Stimulated activated CD8-positive, alpha-beta memory T cell treated with anti-CD3 and anti-CD28 coated beads, Interleukin-7, amount 100 ng/mL, for 24 hours (primary cell): ENCODE measurements at places on chromosomes 12 and 14.

DNA sequence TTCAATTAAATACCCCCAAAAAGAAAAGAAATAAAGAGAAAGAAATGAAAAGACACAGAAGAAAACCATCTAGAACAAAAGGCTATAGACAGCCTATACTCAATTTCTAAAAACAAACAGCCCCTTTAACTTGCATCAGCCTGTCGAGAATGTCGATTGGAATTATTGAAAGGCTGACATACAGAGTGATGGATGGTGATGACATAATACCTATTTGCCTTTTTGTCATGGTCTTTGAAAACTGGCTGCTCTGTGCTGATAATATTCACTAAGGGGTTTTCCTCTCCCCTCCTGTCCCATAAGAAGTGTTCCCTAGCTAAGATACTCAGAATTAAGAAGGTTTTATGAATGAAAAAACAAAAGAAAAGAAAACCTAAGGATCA is 393.7 kb downstream of the SOX5 start:
- DNase-seq, result no peak

DNA sequence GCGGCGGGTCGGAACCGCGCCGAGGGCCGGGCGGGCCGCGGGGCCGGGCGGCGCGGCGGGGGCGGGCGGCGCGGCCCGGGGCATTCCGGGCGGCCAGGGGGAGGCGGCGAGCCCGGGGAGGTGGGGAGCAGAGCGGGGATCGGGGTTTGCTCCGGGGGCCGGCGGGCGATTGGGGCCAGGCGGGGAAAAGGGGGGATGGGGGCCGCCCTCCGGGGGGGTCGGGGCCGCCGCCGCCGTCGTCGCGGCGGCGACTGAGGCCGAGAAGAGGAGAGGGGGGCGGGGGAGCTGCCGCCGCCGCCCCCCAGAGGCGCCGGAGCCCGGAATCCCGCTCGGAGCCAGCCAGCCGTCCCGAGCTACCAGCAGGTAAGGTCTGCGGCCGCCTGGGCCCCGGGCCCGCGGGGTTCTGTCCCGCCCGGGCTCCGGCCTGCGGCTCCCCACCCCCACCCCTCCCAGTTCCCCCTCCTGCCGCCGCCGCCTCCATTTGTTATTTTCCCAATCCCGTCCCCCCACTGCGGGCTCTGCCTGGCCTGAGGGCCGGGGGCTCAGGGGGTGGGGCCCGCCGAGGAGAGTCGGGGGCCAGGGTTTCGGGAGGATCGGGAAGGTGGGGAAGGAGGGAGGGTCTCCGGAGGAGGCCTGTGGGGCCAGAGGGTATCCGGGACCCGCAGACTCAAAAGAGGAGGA is 403 bp downstream of the ATN1 start:
- DNase-seq, result no peak

DNA sequence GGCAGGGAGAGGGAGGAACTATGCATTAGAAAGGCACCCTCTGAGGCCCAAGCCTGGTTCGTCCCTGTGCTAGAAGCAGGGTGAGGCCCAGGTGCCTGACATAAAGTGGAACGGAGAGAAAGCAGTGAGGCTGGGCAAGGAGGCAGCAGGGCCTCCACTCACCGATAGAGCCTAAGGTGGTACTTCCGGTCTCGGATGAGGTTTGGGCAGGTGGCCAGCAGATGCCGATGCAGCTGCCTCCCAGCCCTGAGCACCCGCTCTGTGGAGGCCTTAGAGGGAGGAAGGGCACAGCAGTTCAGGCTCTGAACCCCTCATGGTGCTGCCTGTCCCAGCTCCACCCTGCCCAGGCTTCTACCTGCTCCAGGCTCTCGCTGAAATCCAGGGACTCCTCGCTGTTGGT is 7.1 kb downstream of the RAPGEF3 start:
- DNase-seq, result no peak

GRCh38 chr14:90698379-90698869 is 117.8 kb downstream of the TTC7B start:
- no peak for DNase-seq

DNA sequence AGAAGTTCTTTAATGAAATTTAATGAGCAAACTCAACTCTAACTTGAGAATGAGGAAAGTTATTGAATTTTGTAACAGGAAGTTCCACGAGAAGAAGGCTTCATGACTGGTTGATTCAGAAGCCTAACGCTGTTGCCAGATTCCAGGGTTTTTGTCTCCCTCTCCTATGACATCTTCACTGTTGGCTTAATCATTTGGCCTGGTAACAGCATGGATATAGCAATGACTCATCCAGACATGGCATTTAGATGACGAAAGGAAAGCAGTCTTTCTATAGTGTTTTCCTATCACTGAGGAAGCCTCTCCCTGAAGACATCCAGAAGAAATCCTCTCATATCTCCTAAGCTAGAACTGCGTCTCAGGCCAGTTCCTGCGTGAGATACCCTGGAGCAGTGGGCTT is 9.4 kb upstream of the KCNA1 start:
- no peak for DNase-seq

DNA sequence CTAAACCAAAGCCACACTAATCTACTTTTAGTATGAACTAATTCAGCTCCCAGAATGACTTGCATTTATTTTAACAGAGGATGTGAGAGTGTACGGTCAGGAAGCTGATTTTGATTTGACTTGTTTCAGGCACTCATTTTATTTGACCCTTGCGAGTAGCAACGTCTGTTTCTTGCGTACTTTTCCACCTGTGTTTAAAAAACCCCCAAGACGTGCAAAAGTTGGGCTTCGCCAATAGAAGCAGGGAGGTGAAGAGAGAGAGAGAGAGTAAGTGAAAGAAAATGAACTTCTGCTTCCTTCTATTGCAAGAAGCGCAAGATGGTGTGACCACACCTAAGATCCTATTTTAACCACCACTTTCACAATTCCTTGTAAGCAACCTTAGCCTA is 6.7 kb upstream of the SLC15A4 start:
- no peak for DNase-seq

- no peak for DNase-seq
Measured at GRCh38 chr14:96421236-96421635, 29.3 kb downstream of the AK7 start.

GRCh38 chr14:54211551-54212308 is 185.1 kb upstream of the CDKN3 start:
- DNase-seq, result no peak

- no peak for DNase-seq
Measured at GRCh38 chr12:106445959-106446358, 88.4 kb downstream of the POLR3B start.

DNA sequence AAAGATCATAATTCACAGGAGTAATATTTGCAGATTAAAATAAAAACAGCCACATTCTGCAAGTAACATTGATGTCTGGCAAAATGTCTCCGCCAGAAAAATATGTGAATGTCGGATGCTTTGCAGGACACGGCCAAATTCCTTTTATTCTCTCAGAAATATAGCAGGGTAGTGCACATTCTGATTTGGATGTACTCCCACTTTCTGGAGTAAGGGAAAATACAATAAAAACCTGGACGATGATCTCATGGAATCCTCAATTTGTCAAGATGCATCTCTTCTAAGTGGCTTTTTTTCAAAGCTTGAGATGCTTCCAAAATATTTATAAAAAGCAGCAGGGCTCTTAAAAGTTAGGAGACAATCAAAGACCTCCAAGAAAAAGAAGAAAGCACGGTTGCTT is 133.3 kb downstream of the TBX5 start:
- DNase-seq, result no peak

DNA sequence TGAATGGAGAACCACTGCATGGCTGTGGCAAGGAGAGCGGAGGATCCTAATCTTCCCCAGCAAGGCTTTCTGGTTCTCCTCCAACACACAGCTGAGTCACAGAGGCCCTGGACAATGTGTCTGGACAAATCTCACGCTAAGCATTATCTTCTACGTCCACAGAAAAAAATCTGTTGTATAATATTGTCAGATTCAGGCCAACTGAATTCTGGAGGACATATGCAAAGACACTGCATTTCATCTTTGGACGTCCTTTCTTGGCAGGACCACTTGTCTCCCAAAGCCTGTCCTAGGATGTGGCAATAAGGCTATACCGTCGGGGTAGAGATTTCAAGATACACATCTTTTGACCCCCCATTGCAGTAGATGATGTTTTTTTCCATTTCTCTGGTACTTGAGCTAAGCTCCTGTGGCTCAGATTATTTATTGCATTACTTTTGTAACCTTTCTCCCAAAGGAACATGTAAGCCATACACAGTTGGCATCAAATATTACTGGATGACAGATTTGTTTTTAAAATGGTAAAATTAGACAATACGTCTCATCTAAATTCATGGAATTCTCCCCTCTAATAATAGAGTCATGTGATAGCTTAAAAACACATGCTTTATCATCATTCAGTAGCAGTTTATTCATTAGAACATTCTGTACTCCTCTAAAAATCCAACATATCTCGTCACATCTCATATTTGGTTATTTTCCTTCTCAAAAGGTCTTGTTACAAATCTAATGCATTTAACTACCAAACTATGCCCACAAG is 19.4 kb downstream of the LMO3 start:
- no peak for DNase-seq

GRCh38 chr12:6941267-6941666 is 2.3 kb upstream of the RNU7-1 start:
- DNase-seq, result no peak

DNA sequence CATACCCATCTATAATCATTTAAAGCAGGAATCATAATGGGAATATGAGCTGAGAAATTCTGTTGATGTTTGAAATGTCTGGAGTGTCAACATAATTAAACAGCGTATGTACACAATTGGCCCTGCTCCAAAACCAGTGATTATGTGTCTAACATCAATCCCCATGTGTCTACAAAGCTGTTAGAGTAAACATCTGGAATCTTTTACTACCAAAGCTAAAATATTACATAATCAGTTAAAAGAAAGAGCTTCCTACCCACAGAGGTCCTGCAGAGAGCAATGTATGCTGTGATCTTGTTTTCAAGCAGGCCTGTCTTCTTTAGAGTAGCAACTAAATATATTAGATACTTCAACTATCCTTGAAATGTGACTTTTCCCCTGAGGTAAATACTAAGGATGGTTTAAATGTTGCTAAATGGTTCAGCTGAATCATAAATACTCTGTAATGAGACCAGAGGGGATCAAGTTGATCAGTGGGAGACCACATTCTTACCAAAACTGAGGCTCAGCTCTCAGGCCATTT is 74.3 kb downstream of the RASSF8 start:
- DNase-seq, result no peak

- no peak for DNase-seq
Measured at GRCh38 chr12:113097716-113098440, 37.7 kb downstream of the RASAL1 start.

DNA sequence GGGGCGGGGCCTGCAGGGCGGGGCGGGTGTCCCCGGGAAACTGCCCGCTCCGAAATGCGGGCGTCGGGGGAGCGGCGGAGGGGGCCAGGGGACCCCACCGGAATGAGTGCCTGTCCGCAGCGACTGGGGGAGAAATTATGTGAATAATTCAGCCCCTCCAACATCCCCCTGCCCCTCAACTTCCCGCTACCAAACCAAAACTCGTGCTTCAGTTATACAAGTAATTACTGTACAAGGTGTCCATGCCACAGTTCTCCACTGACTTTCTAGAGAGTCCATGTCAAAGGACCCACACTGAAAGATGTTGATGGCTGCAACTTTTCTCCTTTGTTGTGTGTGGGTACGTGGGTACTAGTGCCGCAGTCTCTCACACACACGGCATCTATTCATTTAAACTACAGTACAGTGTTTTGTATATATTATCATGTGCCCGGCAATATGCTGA is 414 bp upstream of the CDK17 start:
- no peak for DNase-seq

- no peak for DNase-seq
Measured at GRCh38 chr14:75667099-75667765, 6.2 kb downstream of the TTLL5 start.

- no peak for DNase-seq
Measured at GRCh38 chr12:84920331-84920730, 7.7 kb upstream of the SLC6A15 start.

GRCh38 chr14:20714593-20715250 is 26.2 kb downstream of the ANG start:
- no peak for DNase-seq

GRCh38 chr14:104286086-104286485 is 147.7 kb downstream of the KIF26A start:
- no peak for DNase-seq

DNA sequence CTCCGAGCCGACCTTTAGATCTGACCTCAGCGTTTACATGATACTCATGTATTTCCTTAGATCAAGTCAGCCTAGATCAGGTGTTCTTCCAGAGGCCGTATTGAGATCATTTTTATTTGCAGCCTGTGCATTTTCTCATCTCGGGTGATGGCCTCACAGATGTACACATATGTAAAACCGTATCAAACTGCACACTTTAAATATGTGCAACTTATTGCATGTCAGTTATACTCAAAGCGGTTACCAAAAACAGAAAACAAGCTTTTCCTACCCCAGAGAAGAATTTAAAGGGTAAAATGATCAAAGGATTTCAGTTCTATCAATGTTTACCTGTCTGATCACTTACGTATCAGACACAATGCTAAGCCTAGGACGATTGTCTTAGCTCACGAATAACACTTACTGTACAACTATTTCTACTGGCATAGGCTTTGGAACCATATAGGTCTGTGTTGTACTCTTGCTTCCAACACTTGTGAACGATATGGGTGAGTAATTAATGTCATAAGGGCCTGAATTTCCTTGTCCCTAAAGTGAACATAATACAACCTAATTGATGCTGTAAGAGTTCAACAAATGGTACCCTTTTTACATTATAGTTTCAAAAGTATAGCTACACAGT is 628 bp upstream of the LLPH start:
- no peak for DNase-seq

DNA sequence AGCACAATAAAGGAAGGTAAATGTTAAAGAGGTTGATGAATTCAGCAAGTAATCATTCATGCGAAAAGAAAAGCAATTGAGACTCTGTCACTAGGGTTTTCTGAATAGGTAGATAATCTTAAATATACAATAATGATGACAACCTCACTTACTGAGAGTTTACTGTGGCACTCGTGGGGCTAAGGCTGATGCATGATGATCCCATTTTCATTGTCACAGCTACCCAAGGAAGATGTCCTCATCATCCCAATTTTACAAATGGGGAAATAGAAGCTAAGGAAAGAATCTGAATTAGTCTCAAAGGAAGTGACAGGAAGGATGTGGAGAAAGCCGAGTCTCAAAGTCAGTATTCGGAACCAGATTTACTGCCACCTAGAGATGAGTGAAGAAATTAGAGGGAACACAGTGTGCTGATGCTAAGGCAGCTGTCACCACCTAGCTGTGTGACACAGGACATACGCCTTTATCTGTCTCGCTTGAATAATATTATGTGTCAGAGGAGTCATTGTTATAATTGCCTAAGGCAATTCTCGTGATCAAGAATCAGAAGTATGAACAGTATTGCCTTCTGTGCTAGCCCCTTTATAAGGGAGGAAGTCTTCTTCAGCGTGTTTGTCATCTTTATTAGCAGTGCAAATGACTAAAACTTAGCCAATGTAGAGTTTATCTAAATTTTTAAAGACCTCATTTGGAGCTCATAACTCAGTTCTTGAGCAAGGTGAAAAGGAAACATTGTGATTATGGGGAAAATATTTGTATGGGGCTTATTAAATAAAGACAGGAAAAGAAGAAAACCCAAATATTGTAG is 63.2 kb downstream of the ERGIC2 start:
- peak; percentile 1 for DNase-seq

- no peak for DNase-seq
Measured at GRCh38 chr12:18158774-18159557, 69.0 kb upstream of the RERGL start.

GRCh38 chr14:79242666-79243065 is 968.6 kb downstream of the DIO2 start:
- DNase-seq, result no peak
